ENCODE measurements at places on chromosomes 4 and X.

GRCh38 chr4:8672486-8672885, 79.9 kb downstream of the CPZ start:
- DNase-seq, result no peak

- DNase-seq, result peak; percentile 5
Measured at GRCh38 chr4:159966746-159967145, 863.9 kb downstream of the RAPGEF2 start.

GRCh38 chr4:176742211-176742610, 50.5 kb downstream of the VEGFC start:
- DNase-seq, result no peak

DNA sequence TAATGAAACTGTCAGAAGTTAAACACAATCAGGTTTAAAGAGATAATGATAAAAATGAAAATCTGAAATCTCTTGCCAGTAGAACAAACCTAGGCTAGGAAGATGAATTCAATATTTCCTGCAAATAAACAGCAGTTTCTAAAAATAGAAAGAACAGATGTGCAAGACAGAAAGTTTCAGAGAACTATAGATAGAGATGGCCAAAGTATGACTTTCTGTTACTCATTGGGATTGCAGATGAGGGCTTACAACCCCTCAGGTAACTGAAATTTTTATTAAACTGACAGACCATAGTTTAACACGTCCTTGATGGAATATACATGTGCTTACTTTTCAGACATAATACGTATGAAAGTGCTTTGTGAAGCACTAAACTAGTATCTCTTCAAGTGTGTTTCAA, 82.3 kb upstream of the PPARGC1A start:
- DNase-seq, result no peak

DNA sequence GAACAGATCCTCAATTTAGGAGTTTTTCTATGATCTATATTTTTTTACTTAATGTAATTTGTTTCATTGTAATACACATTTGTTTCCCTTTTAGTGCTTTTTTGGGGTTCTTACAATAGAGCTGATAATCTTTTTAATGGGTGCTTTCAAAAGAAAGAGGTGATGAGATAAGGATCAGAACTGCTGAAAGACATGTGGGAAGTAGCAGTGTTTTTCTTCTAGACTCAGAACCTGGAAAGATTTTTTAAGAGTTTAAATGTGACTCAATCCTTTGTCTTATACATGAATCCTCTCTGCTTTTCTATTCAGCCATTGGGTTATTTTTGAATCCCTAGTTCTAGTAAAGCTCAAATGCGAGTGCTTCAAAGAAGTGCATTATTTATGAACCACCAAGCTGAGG, 25.6 kb downstream of the UCHL1 start:
- no peak for DNase-seq

DNA sequence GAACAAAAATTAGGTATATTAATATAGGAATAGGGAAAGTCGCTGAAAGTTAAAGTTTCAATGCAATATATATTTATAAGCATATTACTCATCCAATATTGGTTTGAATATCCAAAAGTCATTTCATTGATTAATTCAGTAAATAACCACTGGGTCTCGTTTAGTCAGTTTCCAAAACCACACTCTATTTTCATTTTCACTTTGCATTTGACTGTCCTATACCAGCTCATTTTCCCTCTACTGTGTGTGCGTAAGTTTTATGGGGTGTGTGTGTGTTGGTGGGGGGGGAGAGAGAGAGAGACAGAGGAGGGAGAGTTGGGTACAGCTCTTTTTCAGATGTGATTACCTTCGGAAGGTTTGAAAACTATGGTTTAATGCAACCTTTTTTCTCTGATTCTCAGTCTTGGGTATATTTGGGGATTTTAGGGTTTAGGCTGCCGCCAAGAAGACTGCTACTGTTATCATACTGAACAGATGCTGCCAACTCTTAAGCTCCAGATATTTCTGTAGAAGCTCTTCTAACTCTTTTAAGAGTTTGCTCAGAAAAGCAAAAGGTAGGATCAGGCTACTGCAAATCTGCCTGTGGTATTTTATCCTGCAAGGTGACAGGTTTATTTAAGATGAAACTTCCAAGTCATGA, 1427.4 kb downstream of the PCDH7 start:
- DNase-seq, result no peak

DNA sequence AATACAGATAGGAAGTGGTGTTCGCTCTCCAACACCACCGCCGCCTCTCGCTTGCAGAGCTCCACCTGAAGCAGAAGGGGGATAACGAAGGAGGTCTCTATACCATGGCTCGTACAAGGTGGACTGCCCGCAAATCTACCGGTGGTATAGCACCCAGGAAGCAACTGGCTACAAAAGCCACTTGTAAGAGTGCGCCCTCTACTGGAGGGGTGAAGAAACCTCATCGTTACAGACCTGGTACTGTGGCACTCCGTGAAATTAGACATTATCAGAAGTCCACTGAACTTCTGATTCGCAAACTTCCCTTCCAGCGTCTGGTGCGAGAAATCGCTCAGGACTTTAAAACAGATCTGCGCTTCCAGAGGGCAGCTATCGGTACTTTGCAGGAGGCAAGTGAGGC, 5.2 kb upstream of the BMP15 start:
- no peak for DNase-seq

DNA sequence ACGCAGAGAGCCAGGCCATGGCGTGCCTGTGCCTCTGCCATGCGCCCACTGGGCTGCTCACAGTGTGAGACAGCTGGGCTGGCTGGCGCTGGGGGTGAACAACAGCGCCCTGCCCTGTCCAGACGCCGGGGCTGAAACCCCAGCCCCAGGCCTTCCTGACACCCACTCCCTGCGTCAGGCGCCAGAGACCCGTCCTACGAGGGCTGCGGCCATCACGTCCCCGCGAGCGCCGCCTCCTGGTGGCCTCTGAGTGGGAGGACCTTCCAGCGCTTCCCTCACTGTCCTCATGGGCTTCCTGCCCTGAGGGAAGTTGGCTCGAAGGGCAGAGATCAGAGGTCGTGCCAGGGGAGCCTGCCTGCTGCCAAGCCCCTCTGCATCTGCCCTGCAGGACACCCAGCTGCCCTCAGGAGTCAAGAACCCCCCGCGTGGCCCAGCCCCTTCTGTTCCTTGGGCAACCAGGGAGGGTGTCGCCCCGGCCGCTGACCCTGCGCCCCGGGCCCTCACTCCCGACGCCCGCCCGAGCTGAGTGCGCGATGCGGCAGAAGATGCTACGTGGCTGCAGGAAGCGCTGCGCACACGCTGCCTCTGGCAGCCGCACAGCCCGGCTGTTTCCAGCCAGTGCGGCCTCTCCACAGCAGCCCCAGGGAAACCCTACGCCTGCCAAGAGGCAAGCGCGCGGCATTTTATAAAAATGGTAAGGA, 16.2 kb downstream of the NELFA start:
- no peak for DNase-seq

DNA sequence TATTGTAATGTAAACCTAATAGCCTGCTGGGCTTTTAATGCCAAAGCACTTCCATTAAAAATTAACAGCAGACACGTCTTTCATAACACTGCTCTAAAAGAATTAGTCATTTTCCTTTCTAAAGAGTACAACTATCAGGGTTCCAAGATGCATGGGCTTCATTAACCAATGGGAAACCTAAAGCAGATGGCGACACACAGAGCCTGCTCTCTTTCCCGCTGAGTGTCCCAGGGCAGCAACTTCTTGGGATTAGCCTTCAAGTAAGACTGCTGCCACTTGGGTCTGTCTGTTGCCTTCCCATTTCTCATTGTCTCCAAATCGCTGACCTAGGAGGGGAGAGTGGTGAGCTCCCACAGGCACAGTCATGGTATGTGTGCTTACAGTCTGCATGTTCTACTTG, 14.0 kb upstream of the PHKA2 start:
- DNase-seq, result no peak
